ENCODE measurements at places on chromosomes 5 and 9.
A peak's percentile ranks its signal among the peaks of the same experiment; 100 is the strongest.

GRCh38 chr9:2622461-2623287, 1.1 kb downstream of the VLDLR start:
- peak; percentile 21 for DNase-seq

- DNase-seq = no peak
These were observed 29.1 kb downstream of the TNC start for GRCh38 chr9:115088860-115089259.

DNA sequence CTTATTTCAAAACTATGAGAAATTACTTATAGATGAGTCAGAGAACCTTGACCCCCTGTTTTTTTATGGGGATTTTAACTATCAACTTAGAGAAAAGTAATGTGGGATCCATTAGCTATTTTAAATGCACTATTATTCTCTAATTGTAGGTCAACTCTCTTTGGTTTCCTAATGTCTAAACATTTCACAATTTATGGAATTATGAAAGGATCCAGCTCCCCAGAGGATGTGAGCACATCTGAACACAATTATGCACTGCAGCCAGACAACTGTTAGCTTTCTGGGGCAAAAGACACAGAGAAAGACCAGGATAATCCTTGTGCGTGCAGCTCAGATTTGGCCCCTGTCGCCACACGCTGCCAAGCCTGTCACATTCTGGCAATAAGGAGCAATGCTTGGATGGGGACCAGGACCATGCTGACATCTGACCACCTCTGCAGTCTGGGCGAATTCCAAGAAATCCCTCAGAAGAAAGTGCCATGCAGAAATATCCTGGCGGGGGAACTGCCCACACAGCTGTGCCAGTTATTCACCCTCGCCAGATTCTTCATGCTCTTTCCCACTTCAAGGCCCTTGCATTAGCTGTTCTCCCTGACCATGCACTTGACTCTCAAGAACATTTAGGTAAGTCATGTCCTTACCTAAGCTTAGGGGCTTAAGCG, 22.2 kb upstream of the CMBL start:
- peak; percentile 90 for DNase-seq

GRCh38 chr9:85897848-85898247, 43.1 kb upstream of the NAA35 start:
- DNase-seq = no peak

DNA sequence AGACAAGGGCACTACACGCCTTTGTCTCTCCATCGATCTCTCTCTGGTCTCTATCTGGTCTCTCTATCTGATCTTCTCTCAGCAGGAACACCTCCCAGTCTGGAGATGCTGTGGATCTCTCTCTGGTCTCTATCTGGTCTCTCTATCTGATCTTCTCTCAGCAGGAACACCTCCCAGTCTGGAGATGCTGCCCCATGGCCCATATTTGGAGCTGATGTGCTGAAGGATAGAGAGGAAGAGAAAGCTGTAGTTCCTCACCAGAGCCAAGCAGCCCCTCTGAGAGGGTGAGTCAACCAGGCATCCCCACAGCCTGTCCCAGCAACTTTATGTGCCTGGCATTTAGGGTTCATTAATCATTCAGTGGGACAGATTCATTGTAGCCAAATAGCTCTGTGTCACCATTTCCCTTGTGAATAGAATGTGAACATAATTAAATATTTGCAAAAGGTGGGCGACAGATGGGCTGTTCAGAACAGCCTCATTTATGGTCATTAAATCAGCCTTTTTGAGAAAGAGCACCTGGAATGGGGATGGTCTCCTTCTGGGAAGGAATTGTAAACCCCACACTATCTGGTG, 189.3 kb upstream of the MAST4 start:
- DNase-seq = peak; percentile 20

DNA sequence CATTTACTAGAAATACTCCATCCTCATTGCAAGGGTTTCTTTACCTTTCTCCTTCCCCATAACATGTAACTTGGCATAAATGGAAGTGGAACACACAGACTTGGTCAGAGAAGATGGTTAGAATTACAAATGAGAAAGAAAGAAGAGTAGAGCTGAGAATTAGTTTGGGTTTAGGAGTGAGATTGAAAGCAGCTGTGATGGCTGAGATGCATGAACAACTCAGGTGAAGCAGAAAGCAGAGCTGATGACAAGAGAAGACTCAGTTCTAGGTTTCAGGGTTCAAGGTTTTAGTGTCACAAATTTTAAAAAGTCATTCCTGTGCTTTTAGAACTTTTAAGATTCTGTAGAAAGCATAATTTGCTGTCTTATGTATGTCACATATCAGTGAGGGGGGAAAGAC, 54.0 kb downstream of the TMEM161B start:
- DNase-seq = no peak

DNA sequence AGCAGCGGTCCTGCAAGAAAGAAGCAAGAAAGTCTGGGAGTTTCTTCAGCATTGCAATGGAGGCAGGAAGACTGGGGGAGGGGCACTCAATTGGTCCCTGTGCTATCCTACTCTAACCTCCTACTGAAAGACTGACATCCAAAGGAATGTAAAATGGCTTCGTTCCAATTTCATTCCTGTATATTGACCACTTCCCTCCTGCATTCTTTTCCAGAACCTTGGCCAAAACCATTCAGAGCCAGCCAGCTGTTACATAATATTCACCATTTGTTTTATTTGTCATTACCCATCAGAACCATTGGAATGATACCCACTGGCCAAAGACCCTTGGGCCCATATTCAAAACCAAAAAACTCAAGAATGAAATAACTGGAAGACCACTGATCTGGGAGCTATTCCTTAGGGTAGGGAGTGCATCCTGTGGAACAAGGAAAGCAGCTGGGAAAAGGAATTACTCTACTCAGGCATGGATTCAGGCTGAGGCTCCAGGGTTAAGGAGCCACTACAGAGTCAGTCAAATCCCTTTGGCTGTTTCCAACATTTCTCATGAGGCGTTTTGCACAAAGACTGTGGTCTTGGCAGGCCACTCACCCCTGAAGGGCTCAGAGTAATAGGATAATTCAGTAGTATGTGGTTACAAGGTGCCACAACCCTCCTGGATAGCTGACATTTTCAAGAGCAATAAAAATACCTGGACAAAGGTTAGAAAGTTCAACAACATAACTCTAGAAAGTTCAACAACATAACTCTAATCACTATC, 148.7 kb upstream of the SLC1A3 start:
- peak; percentile 92 for DNase-seq

- DNase-seq = peak; percentile 53
These were observed 350.8 kb downstream of the EFNA5 start for GRCh38 chr5:107319901-107320300.

GRCh38 chr5:22699319-22699718, 153.8 kb downstream of the CDH12 start:
- no peak for DNase-seq

GRCh38 chr5:120510098-120510637, 46.1 kb downstream of the PRR16 start:
- no peak for DNase-seq

GRCh38 chr9:96344458-96345180, 38.9 kb downstream of the SLC35D2 start:
- peak; percentile 93 for DNase-seq

GRCh38 chr5:56344594-56344993, 111.5 kb upstream of the ANKRD55 start:
- DNase-seq = no peak

- DNase-seq = no peak
These were observed 317.4 kb downstream of the KDM4C start for GRCh38 chr9:7075154-7075553.

- no peak for DNase-seq
These were observed 65.7 kb downstream of the PCSK5 start for GRCh38 chr9:75956161-75956560.

- DNase-seq = no peak
These were observed 35.8 kb downstream of the HINT1 start for GRCh38 chr5:131129306-131129705.

DNA sequence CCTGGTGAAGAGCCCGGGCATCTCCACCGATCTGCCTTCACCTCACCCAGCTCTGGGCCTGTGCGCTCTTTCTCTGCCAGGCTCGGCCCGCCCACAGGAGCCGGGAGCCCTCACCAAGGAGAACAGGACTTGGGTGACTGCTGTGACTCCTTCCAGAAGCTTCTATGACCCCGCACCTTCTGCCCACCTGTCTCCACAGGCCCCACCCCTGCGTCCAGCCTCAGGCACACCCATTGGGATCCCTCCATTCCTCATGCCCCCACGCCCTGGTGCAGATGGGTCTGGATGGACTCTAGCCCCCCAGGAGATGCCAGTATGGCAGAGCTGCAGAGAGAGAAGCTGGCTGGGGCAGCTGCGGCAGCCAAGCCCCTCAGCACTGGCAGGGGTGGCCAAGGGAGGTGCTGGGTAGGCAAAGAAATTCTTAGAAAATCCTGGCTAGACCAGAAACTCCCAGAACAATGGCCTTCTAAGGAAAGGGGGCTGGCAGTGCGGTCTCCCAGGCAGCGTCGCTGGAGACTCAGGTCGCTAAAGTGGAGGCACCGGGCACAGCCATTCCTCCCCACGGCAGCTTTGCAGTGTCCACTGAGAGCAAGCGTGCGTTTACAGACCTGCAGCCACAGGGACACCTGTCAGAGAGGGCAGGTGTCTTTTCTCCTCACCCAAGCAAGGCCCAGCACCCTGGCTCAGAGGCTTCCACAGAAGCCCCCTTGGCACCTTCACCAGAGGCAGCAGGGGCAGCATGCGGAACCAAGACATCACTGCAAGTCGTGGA, 17.3 kb downstream of the LPCAT1 start:
- DNase-seq = no peak

DNA sequence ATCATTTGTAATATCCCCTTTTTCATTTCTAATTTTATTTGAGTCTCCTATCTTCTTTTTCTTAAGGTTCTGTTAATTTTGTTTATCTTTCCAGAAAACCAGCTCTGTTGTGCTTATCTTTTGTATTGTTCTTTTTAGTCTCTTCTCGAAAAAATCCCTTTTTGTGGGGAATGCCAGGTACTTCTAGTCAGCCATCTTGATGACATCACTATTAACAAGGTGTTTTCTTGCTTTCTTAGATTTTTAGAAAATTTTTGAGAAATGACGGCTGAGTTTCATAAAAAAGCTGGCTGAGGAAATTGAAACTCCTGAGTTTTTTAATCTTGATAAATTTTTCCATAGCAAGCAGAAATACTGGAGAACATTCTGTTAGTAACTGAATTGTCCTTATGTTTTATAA, 10.7 kb downstream of the RNF180 start:
- DNase-seq = no peak

DNA sequence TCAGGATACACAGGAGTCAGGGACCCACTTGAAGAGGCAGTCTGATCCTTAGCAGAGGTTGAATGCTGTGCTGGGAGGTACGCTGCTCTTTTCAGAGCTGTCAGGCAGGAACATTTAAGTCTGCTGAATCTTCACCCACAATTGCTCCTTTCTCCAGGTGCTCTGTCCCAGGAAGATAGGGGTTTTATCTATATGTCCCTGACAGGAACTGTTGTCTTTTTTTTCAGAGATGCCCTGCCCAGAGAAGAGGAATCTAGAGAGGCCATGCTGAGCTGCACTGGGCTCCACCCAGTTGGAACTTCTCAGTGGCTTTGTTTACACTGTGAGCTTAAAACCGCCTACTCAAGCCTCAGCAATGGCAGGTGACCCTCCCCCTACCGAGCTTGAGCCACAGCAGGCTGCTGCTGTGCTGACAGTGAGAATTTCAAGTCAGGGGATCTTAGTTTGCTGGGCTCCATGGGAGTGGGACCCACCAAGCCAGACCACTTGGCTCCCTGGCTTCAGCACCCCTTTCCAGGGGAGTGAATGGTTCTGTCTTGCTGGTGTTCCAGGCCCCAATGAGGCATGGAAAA, 169.0 kb downstream of the FBXL17 start:
- peak; percentile 2 for DNase-seq

DNA sequence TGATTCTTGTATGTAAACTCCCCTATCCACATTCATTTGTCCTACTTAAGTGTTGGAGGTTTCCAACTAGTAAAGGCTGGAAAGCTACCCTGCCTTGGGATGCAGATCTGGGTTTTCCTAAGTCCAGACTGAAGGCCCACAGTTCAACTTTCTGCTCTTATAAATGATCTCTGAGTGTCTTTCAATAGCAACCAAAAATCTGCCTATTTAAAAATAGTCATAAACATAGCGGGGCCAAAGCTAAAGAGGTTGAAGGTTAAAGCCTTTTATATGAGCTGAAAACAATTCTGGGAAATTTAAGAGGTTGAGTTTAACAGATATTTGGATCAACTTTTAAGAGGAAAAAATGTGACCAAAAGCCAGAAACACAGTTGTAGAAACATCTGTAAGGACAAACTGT, 87.2 kb downstream of the NTRK2 start:
- DNase-seq = no peak

GRCh38 chr5:171391996-171392577, 4.4 kb downstream of the NPM1 start:
- no peak for DNase-seq

DNA sequence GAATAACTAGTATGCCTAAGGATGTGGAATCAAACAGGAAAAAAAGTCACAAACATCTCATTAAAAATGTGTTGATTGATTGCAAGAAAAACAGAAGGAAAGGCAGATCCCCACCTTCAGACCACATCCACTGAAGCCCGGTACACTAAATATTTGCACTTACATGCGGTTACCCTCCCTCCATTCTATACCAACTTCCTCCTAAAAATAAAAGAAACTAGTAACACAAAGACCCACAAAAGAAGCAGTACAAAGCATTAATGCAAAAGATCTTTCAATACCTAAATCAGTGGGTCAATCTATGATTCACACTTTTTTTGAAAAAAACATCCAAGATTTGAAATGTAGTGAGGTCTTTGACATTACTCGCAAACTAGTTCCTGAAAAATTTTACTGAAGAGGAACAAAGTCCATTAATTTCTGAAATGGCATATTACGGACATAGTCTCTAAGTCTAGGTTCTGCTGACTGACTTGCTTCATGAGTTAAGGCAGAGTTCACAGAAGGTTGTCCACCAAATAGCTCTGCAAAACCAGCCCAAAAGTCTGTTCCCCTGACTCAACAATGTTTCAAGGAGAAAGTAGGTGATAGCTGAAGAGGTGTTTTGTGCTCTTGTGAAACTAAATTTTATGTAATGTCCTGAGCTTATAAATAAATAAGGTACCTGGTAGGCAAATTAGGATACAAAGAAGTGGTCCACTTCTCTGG, 100.7 kb downstream of the PAM start:
- no peak for DNase-seq

DNA sequence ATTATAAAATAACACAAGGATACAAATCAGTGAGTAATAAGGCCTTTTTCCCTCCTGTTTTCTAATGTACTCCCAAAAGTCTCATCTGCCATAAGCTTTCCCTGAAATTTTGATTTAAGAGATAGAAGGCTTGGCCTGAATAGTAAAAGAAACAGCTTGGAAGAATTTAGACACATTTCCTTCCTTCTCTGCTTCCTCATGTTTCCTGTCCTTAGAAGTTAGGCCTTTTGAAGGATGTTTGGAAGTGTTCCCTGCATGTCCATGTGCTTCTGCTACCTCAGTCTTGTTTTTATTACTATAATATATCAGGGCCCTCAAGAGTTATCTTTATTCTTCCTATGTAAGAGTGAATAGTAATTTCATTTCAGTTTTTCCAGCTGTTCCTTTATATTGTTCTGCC, 242.7 kb downstream of the DEPDC1B start:
- DNase-seq = no peak

Measured in fibroblast of skin of abdomen (primary cell).